Tibial nerve (tissue), 4 donors: ENCODE measurements at places on chromosomes 12 and 14.

- no peaks in the 10 kb centered on the region for H3K27me3 ChIP-seq
- no peak overlapping the region for H3K27ac ChIP-seq
- no peak overlapping the region for H3K4me3 ChIP-seq
Observed at GRCh38 chr14:88463318-88463717, 77.9 kb downstream of the SPATA7 start.

- H3K27me3 ChIP-seq = no peaks in the 10 kb centered on the region
- no peak overlapping the region for H3K4me3 ChIP-seq
- no peak overlapping the region for H3K27ac ChIP-seq
Observed at GRCh38 chr12:60349232-60349978, 753.6 kb downstream of the SLC16A7 start.

DNA sequence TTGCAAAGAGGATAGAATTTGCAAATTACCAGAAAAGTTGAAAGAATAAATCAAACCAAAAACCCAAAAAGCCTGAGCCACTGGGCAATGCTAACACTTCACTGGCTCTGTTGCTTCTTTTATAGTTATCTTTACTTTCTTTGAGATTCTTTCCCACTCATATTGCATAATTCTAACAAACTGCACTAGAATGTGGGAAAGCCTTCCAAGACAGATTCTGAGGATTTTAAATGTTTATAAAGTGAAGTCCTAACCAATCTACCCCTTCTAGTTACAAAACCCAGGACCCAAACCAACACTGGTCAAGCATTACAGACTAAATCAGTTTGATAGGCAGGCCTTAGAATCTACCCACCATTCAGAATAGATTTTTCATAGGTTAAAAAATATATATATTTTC is 150.9 kb downstream of the MED13L start:
- no peaks in the 10 kb centered on the region for H3K36me3 ChIP-seq
- H3K4me3 ChIP-seq = no peak overlapping the region
- H3K27ac ChIP-seq = no peak overlapping the region
- no peaks in the 10 kb centered on the region for H3K27me3 ChIP-seq
- DNase-seq = no peak

GRCh38 chr14:52086711-52087110 is 17.9 kb upstream of the NID2 start:
- H3K4me3 ChIP-seq = no peak overlapping the region
- no peak overlapping the region for H3K27ac ChIP-seq
- no peak for DNase-seq
- no peaks in the 10 kb centered on the region for H3K27me3 ChIP-seq

- DNase-seq = peak; percentile 90
- peak overlapping the region; percentile 98 for H3K27ac ChIP-seq
- peaks cover 20% of the 10 kb centered on the region for H3K4me1 ChIP-seq
- H3K36me3 ChIP-seq = no peaks in the 10 kb centered on the region
- H3K4me3 ChIP-seq = peak overlapping the region; percentile 75
Observed at GRCh38 chr12:57087010-57087690, 1.8 kb upstream of the NAB2 start.

- H3K4me3 ChIP-seq = no peak overlapping the region
- no peak overlapping the region for H3K27ac ChIP-seq
- no peaks in the 10 kb centered on the region for H3K36me3 ChIP-seq
- H3K27me3 ChIP-seq = no peaks in the 10 kb centered on the region
- no peak for DNase-seq
Observed at GRCh38 chr12:39395866-39396265, 47.1 kb downstream of the KIF21A start.

GRCh38 chr14:99576304-99576703 is 27.7 kb downstream of the CCDC85C start:
- peaks cover 74% of the 10 kb centered on the region for H3K4me1 ChIP-seq
- H3K36me3 ChIP-seq = no peaks in the 10 kb centered on the region
- DNase-seq = no peak
- H3K27ac ChIP-seq = no peak overlapping the region
- H3K4me3 ChIP-seq = no peak overlapping the region

DNA sequence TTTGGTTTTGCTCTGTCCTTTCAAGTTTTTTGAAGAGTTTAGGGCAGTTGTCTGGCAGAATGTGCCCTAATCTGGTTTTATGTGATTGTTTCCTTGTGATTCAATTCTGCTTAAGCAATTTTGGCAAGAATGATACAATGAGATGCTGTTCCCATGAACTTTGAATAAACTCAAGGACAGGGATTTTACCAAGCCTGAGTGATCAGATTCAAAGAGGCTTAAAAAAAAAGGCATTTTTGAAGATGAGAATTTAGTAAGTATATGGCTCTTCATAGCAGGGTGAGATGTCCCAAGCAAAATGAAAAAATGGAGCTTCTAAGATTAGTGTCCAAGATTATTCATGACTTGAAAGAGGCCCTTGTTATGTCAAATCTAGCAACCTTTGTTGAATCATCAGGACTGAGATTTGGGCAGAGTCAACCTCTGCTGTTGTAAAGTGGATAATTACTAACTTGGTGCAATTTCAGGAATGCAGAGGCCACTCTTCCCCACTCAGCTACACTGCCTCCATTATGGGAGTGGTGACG is 180.6 kb upstream of the NUDT4 start:
- DNase-seq = no peak
- H3K27me3 ChIP-seq = no peaks in the 10 kb centered on the region
- H3K27ac ChIP-seq = peak overlapping the region; percentile 4

GRCh38 chr12:120455302-120455701 is 9.1 kb downstream of the GATC start:
- H3K4me3 ChIP-seq = no peak overlapping the region
- no peak for DNase-seq
- no peaks in the 10 kb centered on the region for H3K4me1 ChIP-seq
- H3K36me3 ChIP-seq = no peaks in the 10 kb centered on the region

GRCh38 chr12:114245555-114245954 is 160.4 kb downstream of the TBX5 start:
- no peaks in the 10 kb centered on the region for H3K36me3 ChIP-seq
- H3K4me1 ChIP-seq = no peaks in the 10 kb centered on the region
- no peak overlapping the region for H3K27ac ChIP-seq
- DNase-seq = no peak

DNA sequence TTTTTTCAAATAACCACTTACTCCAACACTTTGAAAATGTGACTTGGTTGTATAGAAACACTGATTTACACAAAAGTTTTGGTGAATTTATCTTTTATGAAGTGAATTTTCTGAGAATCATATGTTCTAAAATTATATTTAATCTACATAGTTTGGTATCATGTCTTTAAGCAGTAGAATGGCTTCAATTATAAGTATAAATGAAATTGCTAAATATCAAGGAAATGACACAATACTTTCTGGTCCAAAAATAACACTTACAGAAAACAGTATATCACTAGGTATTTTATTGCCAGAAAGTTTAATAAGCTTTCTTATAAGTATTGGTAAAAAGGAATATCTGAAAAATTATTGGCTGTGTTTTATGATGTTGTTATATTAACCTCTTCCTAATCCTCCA is 90.9 kb downstream of the SRGAP1 start:
- DNase-seq = no peak
- H3K4me1 ChIP-seq = peaks cover 14% of the 10 kb centered on the region
- H3K36me3 ChIP-seq = no peaks in the 10 kb centered on the region
- H3K27ac ChIP-seq = no peak overlapping the region

GRCh38 chr14:98890556-98891340 is 381.2 kb downstream of the BCL11B start:
- H3K27ac ChIP-seq = no peak overlapping the region
- H3K36me3 ChIP-seq = no peaks in the 10 kb centered on the region

DNA sequence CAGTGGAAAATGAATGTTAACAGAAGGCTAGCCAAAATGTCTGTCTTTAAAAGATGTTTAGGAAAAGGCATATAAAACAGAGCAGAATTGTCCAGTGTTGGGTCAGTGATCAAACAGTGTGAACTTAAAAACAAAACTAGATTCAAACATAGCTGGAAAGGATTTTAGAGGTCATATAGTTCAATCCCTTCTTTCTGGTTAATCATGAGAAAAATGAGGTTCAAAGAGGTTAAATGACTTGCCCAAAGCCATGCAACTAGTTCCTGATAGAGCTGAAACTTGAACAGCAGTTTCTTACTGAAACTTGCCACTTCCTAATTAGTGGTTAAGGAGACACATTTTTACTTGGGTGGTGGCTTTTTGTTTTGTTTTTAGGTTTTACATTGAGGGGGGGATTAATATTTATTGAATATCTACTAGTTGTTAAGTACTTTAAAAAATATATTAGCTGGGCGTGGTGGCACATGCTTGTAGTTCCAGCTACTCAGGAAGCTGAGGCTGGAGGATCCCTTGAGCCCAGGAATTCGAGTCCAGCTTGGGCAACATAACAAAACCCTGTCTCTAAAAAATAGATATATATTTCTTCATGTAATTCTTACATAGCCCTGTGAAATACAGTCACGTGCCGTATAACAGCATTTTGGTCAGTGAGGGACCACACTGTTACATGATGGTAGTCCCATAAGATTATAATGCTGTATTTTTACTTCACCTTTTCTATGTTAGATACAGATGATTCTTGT is 20.4 kb downstream of the ACVR1B start:
- no peaks in the 10 kb centered on the region for H3K27me3 ChIP-seq
- H3K4me3 ChIP-seq = no peak overlapping the region
- H3K4me1 ChIP-seq = peaks cover 39% of the 10 kb centered on the region
- H3K27ac ChIP-seq = peak overlapping the region; percentile 25

DNA sequence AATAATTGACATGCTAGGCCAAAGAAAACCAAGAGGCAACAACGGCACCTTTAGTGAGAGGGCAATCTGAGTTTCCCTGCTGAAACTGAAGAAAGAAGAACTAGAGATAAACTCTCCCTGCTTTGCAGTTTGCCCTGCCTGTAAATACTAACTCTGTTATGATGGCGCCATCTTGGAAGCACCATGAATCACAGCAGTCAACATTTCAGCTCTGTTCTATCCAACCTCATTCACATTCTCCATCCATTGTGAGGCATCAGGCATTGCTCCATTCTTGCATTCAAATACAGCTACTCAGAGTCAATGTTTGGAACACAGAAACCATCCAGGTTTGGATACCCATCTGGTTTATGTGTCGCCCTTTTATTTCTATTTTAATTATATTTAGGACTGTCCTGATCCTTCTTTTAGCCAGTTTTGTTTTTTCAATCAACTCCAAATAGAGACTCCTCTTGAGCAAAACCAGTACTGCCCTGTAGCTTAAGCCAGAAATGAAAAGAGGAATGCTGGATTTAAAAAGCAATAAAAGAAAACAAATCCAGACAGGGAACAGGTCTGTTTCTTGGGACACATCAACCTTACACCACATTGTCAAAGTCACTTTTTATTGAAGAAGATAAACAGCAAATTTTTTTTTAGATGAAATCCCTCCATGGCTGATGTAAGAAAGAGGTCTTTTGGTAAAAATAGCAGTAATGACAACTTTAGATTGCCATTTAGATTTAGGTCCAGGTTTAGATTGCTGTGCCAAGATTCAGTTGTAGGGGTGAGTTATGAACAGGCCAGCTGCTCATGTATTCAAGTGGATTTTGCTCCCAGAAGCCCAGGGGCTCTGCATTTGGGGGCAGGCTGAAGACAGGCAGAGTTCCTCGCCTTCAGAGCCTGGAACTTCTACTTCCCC is 33.3 kb upstream of the PPM1A start:
- H3K27ac ChIP-seq = no peak overlapping the region
- H3K36me3 ChIP-seq = no peaks in the 10 kb centered on the region
- H3K27me3 ChIP-seq = no peaks in the 10 kb centered on the region
- H3K4me3 ChIP-seq = no peak overlapping the region
- DNase-seq = no peak
- H3K4me1 ChIP-seq = no peaks in the 10 kb centered on the region

GRCh38 chr14:80117876-80118275 is 93.4 kb downstream of the DIO2 start:
- H3K4me3 ChIP-seq = no peak overlapping the region
- H3K27ac ChIP-seq = no peak overlapping the region
- DNase-seq = no peak
- no peaks in the 10 kb centered on the region for H3K36me3 ChIP-seq

- no peak overlapping the region for H3K27ac ChIP-seq
- H3K27me3 ChIP-seq = no peaks in the 10 kb centered on the region
- DNase-seq = no peak
- H3K4me1 ChIP-seq = no peaks in the 10 kb centered on the region
- H3K4me3 ChIP-seq = no peak overlapping the region
- no peaks in the 10 kb centered on the region for H3K36me3 ChIP-seq
Observed at GRCh38 chr12:127664901-127665300, 602.1 kb upstream of the TMEM132C start.

DNA sequence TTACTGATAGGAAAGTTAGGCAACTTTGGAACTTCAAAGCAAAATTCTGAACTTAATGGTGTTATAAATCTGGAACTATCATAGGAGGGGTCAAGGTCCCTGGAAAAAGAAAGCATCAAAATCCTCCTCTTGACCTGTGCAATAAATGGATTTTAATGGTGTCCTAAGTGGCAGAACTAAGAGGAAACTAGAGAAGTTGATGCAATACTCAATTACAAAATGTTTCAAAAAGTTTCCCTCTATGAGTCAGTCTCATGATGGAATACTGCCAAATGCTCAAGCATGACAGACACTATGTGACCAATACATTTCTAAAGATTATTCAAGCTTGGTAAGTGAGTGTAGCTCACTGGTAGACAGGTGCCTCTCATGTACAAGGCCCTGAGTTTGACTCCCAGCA is 47.7 kb upstream of the ERGIC2 start:
- no peak overlapping the region for H3K27ac ChIP-seq
- H3K4me3 ChIP-seq = no peak overlapping the region
- no peaks in the 10 kb centered on the region for H3K4me1 ChIP-seq
- DNase-seq = no peak

DNA sequence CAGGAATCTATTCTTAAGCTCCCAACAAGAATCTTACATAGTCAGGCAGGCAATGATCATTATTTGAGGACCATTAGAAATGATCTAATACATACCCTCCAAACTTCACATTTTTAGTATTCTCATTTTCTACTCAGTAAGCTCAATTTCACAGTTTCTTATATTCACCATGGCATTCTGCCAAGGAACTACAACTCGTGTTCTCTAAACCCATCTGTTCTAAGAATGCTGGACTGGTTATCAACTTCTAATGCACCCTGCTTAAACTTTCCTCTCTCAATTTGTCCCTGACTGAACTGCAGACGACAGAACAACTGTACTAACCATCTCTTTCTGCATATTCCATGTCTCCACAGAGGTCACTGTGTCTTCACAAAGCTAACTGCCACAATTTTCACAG is 58.6 kb downstream of the GXYLT1 start:
- H3K4me1 ChIP-seq = no peaks in the 10 kb centered on the region
- no peaks in the 10 kb centered on the region for H3K27me3 ChIP-seq

GRCh38 chr12:47223848-47224213 is 144.1 kb upstream of the AMIGO2 start:
- H3K27ac ChIP-seq = no peak overlapping the region
- no peak overlapping the region for H3K4me3 ChIP-seq
- peaks cover 10% of the 10 kb centered on the region for H3K4me1 ChIP-seq
- H3K27me3 ChIP-seq = no peaks in the 10 kb centered on the region
- H3K36me3 ChIP-seq = no peaks in the 10 kb centered on the region

GRCh38 chr12:11875414-11875935 is 195.3 kb upstream of the BCL2L14 start:
- peaks cover 18% of the 10 kb centered on the region for H3K36me3 ChIP-seq
- no peak overlapping the region for H3K27ac ChIP-seq
- H3K27me3 ChIP-seq = no peaks in the 10 kb centered on the region
- H3K4me1 ChIP-seq = peaks cover 48% of the 10 kb centered on the region
- no peak for DNase-seq
